Activated CD4-positive, CD25-positive, alpha-beta regulatory T cell (primary cell): ENCODE measurements at places on chromosomes 4 and X.

DNA sequence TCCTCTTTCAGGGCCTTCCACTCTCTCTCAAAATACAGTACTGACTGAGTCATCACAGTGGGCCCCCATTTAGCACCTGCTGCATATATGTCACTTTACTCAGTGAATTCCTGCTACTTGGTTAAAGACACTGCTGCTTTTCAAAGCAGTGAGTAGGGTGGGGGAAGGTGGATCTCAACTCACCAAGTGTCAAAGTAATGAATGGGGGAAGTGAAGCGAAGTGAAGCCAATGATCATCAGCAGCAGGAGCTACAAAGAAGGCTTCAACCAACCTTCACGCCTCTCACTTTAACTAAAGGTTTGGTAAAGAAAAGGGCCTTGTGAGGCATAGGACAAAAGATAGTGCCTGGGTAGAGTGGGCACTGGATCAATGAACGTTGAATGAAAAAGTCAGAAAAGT, 424.1 kb downstream of the SMARCA1 start:
- DNase-seq, result no peak

DNA sequence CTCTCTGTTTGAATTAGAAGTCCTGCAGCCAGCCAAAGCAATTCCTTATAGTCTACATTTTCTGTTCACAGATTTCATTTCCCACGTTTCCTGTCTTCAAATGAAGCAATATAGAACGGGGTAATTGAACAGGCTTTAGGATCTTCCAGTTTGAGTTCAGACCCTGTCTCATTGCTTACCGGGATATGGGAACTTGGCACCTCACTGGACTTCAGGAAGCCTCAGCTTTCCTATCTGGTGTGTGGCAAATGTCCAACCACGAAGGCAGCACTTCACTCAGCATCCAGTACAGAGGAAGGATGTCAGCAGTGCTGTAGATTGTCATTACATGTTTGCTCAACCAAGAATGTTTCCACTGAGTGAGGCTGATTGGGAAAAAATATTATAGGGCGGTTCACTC, 271.1 kb upstream of the ZFP42 start:
- no peak for DNase-seq

- no peak for DNase-seq
Measured at GRCh38 chrX:78321809-78322208, 5.6 kb downstream of the CYSLTR1 start.

GRCh38 chrX:6225911-6226595, 2.6 kb downstream of the NLGN4X start:
- DNase-seq, result no peak

DNA sequence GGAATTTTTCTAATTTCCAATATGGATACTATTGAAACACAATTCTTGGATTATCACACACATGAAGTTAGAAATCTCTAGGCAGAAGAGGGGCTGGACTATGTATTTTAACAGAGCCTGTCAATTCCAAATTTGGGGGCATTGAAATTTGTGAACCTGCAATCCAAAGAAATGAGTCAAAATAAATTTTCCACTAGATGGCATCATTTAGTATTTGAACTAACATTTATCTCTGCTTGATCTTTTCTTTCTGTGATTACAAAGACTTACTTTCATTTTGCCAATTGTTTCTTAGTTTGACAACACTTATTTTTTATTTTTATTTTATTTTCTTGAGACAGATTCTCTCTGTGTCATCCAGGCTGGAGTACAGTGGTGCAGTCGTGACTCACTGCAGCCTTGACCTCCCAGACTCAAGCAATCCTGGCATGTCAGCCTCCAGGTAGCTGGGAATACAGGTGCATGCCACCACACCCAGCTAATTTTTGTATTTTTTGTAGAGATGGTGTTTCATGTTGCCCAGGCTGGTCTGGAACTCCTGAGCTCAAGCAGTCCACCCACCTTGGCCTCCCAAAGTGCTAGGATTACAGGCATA, 2.7 kb upstream of the PYURF start:
- DNase-seq, result no peak

- DNase-seq, result no peak
Measured at GRCh38 chr4:152278505-152279233, 257.2 kb downstream of the FBXW7 start.

DNA sequence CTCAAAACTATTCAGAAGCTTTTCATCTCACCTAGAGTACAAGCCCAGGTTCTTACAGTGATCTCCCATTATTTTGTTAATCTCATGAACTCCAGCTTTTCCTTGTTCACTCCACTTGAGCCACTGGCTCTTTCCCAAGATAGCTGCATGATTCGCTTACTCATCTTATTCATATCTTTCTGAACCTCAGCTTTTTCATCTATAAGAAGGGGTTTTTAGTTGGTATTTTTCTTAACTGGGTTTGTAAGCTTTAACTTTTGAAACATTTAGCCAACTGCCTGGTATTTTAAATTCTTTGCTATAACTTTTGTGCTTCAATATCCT, 24.0 kb downstream of the GIMD1 start:
- DNase-seq, result no peak

- no peak for DNase-seq
Measured at GRCh38 chrX:108020631-108021030, 24.2 kb upstream of the VSIG1 start.

- DNase-seq, result no peak
Measured at GRCh38 chrX:67384403-67384802, 159.4 kb upstream of the AR start.

GRCh38 chr4:148329751-148330150, 112.5 kb downstream of the NR3C2 start:
- DNase-seq, result no peak

DNA sequence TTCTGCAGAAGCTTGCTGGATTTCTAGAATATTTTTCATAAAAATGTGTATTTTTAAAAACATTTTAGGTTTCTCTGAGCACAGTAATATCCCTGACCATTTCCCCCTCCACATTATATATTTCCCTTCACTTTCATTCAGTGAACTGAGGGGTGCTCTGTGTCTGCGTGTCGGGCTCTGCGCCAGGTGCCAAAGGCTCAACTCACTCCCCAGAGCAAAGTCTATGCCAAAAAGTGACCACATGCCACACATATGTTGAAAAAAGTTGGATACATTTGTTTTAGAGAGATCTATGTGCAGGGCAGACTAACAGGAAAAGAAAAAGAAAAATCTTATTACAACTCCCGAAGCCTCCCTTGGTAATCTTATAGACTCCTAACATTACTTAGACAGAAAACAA, 233.7 kb downstream of the MGST2 start:
- no peak for DNase-seq
